Prostate gland (tissue), 2 donors: ENCODE measurements at places on chromosomes 7 and 10. TPM values are rescaled to one million over a fixed set of nuclear protein-coding genes. Genes with fewer than 3 reads are reported as not detected.

GRCh38 chr7:131560061-131560460 is 3.6 kb upstream of the PODXL start:
- H3K27me3 ChIP-seq = no peaks in the 10 kb centered on the region

DNA sequence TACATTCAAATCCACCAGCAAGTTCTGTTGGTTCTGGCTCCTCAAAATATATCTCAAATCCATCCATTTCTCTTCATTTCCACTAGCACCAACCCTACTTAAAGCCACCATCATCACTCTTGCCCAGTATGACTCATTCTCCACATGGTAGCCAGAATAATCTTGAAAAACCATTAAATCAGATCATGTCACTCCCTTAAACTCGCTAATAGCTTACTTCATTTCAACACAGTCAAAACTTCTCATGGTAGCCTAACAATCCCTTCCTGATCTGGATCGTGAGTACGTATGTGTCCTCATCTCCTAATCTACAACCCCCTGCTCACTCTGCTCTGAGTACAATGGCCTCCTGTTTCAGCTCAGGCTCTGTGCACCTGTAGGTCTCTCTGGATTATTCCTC is 8.7 kb downstream of the EPC1 start:
- H3K27ac ChIP-seq = no peak overlapping the region
- no peaks in the 10 kb centered on the region for H3K36me3 ChIP-seq
- no peak for DNase-seq
- no peaks in the 10 kb centered on the region for H3K27me3 ChIP-seq

- no peaks in the 10 kb centered on the region for H3K36me3 ChIP-seq
- no peak overlapping the region for H3K27ac ChIP-seq
- H3K4me3 ChIP-seq = no peak overlapping the region
- no peaks in the 10 kb centered on the region for H3K27me3 ChIP-seq
- H3K4me1 ChIP-seq = no peaks in the 10 kb centered on the region
- no peak for DNase-seq
These were observed 128.4 kb downstream of the BICC1 start for GRCh38 chr10:58641095-58641531.

DNA sequence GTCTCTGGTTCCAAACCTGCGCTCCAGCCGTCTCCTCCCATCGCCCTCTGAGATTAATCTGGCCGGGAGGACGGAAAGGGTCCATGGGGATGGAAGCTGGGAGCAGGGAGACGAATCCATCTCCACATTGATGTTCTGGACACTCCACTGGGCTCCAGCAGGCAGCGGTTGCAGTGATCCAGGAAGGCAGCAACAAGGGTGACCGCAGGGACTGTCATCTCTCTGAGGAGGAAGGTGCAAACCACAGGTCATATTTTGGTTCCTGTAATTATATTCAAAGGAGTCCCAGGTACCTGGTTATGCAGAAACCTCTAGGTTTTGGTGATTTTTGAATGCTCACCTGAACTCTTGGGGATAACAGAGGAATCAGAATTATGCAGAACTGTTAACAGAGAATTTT is 54.8 kb downstream of the EVX1 start:
- no peak for DNase-seq
- H3K27ac ChIP-seq = no peak overlapping the region
- no peak overlapping the region for H3K4me3 ChIP-seq
- no peaks in the 10 kb centered on the region for H3K4me1 ChIP-seq

- H3K4me1 ChIP-seq = no peaks in the 10 kb centered on the region
- no peak overlapping the region for H3K4me3 ChIP-seq
- DNase-seq = no peak
- H3K36me3 ChIP-seq = no peaks in the 10 kb centered on the region
- peak overlapping the region; percentile 24 for H3K27ac ChIP-seq
- peaks cover 8% of the 10 kb centered on the region for H3K27me3 ChIP-seq
These were observed 2.1 kb upstream of the WNT2 start for GRCh38 chr7:117324960-117325359.

DNA sequence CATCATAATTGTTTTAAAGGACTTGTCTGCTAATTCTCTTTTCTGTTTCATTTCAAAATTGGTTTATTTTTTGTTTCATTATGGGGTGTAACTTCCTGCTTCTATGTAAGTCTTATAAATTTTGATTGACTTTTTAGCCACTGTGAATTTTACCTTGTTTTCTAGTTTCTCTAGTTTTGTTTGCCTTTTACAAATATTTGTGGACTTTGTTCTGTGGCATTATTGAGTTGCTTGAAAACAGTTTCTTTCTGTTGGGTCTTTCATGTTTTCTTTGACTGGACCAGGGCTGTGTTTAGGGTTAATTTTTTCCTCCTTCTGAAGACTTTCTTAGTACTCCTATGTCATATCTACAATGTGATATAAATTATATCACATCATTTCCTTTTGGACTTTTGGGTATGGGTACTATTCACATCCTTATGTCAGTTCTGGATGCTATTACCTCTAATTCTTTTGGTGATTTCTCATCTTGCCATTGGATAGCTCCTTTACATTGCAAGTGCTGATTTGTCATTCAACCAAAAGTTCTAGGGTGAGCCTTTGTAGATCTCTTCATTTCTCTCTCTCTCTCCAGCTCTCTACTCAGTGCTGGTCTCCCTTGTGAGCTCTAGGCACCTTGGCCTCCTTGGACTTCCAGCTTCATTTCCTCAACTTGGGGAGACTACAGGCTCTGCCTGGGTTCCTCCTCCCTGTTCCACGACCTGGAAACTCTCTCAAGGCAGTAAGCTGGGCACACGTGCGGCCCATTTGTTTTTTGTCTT is 36.9 kb downstream of the MLLT10 start:
- H3K4me1 ChIP-seq = no peaks in the 10 kb centered on the region
- H3K27me3 ChIP-seq = no peaks in the 10 kb centered on the region

GRCh38 chr7:106818736-106819135 is 46.3 kb upstream of the PIK3CG start:
- no peak overlapping the region for H3K4me3 ChIP-seq
- H3K27ac ChIP-seq = no peak overlapping the region
- no peaks in the 10 kb centered on the region for H3K4me1 ChIP-seq
- H3K36me3 ChIP-seq = no peaks in the 10 kb centered on the region
- H3K27me3 ChIP-seq = no peaks in the 10 kb centered on the region

DNA sequence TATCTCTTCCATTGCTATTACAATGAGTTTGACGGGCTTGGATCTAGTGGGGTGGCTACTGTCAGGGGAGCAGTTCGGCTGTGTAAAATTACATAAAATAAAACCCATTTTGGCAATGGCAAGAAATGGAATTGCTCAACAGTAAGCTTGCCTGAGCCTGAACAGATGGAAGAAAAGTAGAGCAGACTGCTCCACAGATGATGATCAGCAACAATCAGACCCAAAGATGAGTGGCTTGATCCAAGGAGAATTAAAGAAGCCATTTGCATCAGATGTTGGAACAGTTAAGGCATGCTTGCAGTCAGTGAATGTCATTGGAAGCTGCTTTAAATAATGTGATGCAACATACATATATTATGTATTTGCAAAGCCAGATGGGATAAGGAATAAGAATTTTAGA is 256.6 kb upstream of the SMIM30 start:
- H3K27me3 ChIP-seq = no peaks in the 10 kb centered on the region
- H3K4me1 ChIP-seq = no peaks in the 10 kb centered on the region
- DNase-seq = no peak
- no peak overlapping the region for H3K27ac ChIP-seq
- no peak overlapping the region for H3K4me3 ChIP-seq
- no peaks in the 10 kb centered on the region for H3K36me3 ChIP-seq

DNA sequence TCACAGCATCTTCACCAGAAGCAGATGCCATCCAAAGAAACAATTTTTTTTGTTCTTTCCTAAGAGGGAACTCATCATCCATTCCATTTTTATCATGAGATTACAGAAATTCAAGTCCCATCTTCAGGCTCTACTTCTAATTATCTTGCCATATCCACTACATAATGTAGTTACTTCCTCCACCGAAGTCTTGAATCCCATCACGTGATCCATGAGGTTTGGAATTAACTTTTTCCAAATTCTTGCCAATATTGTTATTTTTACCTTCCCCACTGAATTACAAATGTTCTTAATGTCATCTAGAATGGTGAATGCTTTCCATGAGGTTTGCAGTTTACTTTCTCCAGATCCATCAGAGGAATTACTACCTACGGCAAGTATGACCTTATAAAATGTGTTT is 1014.7 kb upstream of the LRRN3 start:
- H3K27ac ChIP-seq = no peak overlapping the region
- no peak overlapping the region for H3K4me3 ChIP-seq
- H3K36me3 ChIP-seq = no peaks in the 10 kb centered on the region

GRCh38 chr7:156461881-156462665 is 178.5 kb upstream of the RNF32 start:
- H3K36me3 ChIP-seq = no peaks in the 10 kb centered on the region
- DNase-seq = peak; percentile 48
- no peaks in the 10 kb centered on the region for H3K27me3 ChIP-seq

- H3K27me3 ChIP-seq = no peaks in the 10 kb centered on the region
- H3K36me3 ChIP-seq = no peaks in the 10 kb centered on the region
- no peak overlapping the region for H3K4me3 ChIP-seq
- DNase-seq = peak; percentile 29
- no peaks in the 10 kb centered on the region for H3K4me1 ChIP-seq
These were observed 88.8 kb downstream of the GSAP start for GRCh38 chr7:77327067-77327931.

GRCh38 chr10:23343591-23344240 is 881 bp downstream of the C10orf67 start:
- no peak overlapping the region for H3K27ac ChIP-seq
- H3K4me1 ChIP-seq = no peaks in the 10 kb centered on the region
- H3K4me3 ChIP-seq = no peak overlapping the region
- peak; percentile 8 for DNase-seq

DNA sequence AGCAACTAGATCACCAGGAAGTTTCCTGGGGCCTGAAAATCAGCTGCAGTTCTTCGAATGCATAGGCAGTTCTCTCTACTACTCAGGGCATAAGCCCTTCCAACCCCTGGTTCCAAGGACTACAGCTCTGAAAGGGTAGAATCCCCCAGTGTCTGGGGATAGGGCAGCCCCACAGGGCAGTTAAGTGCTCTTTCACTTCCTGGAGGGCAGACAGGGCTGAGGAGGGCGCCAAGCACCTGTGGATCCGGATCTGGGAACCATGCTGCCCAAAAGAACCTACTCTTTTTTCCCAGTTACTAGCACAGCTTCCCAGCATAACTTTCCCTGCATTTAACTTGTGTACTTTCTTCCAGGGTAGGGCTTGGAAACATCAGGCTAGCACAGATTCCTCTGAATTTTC is 41.1 kb downstream of the CXCL12 start:
- no peaks in the 10 kb centered on the region for H3K27me3 ChIP-seq
- no peaks in the 10 kb centered on the region for H3K36me3 ChIP-seq
- no peak overlapping the region for H3K27ac ChIP-seq
- no peaks in the 10 kb centered on the region for H3K4me1 ChIP-seq
- no peak for DNase-seq

DNA sequence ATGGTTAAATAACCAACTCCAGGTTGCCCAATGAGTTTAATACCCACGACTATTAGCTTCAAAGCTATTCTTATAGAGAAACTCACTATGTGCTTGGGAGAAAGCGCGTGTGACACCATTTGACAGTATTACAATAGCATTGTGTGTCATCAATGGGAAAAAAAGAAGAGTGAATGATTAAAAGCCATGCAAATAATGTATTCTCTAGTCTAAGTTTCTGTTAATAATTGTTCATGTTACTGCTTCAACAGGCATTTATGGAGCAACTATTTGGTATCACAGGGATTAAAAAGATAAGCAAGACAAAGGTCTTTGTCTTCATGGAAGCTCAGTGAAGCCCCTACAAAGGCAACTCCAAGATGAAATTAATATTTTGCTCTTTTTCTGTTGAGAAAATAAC is 47.2 kb downstream of the CAV1 start:
- H3K36me3 ChIP-seq = no peaks in the 10 kb centered on the region
- no peak for DNase-seq
- H3K4me1 ChIP-seq = no peaks in the 10 kb centered on the region

GRCh38 chr10:100731407-100732240 is 13.8 kb upstream of the PAX2 start:
- peaks cover 52% of the 10 kb centered on the region for H3K27me3 ChIP-seq
- peaks cover 13% of the 10 kb centered on the region for H3K4me1 ChIP-seq
- no peak for DNase-seq
- no peak overlapping the region for H3K4me3 ChIP-seq
- no peaks in the 10 kb centered on the region for H3K36me3 ChIP-seq

DNA sequence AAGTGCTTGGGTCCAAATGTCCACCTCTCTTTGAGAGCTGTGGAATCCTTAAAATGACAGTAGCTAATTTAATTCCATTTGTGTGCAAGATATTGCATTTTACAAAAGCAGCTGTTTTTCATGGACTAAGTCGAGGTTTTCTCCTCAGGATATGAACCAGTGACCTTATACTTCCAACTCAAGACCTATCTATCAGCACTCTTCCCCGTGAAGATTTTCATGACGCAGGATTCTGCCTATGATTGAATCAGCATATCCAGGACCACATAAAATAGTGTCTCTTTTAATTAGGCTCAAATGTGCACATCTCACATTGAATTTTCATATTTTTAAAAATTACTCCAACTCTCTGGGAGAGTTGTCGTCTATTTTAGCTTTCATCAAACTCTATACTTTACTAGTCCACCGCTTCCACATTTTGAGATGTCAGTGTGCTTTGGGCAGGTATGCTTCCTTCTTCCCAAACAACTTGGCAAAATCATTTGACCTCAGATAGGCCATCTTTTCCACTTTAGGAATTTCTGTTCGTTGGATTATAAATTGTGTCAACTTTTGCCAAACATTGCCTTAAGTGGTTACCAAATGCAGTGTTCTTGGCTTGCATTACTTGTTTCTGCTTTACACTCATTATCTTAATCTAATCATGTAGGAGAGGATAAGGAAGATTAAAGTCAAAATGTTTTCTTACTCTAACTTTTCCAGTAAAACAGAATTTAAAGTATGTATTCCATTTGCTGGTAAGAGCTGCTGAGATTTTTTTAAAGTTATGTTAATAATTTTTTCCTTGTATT is 39.4 kb downstream of the SEMA3A start:
- DNase-seq = no peak
- no peaks in the 10 kb centered on the region for H3K27me3 ChIP-seq
- no peaks in the 10 kb centered on the region for H3K36me3 ChIP-seq
- H3K27ac ChIP-seq = no peak overlapping the region

The TMEM213 gene
- not detected for total RNA-seq

The ZDHHC4 gene
- 69.9 TPM for total RNA-seq

The FOXP2 gene
- total RNA-seq = 4.9 TPM

The TRPV5 gene
- not detected for total RNA-seq

The MRLN gene
- total RNA-seq = not detected

The MGMT gene
- 41.1 TPM for total RNA-seq

The GTF2IRD1 gene
- total RNA-seq = 24.0 TPM

The CACNB2 gene
- total RNA-seq = 17.4 TPM

The SLC18A3 gene
- not detected for total RNA-seq

The NKX2-3 gene
- not detected for total RNA-seq

The AGBL3 gene
- 1.4 TPM for total RNA-seq
